ENCODE measurements at places on chromosomes 16 and 17.

- DNase-seq = no peak
These were observed 9.0 kb upstream of the LONP2 start for GRCh38 chr16:48235058-48235555.

GRCh38 chr17:70947636-70948565, 778.6 kb downstream of the KCNJ2 start:
- DNase-seq = no peak

DNA sequence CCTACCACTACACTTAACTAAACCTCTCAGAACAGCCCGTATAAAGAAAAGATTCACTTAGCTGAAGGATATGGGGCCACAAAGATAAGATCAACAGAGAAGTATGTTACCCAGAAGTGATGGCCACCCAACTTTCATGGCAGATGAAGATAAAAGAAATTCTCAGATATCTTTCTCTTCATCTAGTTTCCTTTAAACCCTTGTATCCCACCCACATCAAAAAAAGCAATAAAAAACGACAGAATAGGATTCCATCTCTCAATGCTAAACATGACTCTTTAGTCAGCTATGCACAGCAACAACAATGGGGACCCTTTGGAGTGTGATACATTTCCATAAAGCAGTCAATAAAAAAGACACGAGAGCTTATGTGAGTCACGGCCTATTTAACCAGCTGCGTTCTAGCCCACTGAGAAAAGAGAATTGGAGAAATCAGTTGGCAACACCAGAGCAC, 86.6 kb downstream of the SNX11 start:
- no peak for DNase-seq

DNA sequence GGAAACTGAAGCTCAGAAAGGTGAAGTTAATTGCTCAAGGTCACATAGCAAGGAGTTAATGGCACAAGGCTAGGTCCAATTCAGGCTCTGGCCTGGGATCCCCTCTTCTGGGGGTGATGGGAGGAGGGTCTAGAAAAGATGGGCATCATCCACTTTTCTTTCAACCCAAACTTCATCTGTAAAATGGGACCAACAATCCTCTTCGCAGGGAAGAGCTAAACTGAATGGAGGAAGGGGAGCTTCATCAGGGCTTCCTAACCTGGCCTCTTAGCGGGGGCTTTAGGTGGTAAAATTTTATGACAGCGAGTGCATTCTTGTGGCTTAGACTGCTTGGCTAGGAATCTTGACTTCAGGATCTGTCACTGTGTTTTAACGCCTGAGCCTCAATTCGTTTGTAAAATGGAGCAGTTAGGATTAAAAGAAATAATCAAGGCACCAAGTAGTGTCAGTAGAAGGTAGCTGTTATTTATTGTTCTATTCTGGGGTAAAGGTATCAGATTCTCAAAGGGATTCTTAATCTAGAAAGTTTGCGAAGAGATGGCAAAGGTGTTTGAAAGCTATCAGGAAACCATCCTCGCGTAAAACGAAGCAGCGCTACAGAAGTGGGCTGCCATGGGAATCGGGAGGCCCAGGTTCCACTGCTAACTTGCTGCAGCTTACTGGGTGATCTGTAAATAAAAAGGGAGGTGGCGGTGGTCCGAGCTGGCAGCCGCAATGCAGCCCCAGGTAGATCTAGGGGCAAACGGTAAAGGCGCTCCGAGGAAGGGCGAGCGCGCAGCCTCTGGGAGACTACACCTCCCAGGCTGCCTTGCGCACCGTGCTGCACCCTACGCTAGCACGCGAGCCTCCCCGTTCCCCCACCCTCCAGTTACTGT, 1.5 kb upstream of the SRCAP start:
- DNase-seq = no peak

DNA sequence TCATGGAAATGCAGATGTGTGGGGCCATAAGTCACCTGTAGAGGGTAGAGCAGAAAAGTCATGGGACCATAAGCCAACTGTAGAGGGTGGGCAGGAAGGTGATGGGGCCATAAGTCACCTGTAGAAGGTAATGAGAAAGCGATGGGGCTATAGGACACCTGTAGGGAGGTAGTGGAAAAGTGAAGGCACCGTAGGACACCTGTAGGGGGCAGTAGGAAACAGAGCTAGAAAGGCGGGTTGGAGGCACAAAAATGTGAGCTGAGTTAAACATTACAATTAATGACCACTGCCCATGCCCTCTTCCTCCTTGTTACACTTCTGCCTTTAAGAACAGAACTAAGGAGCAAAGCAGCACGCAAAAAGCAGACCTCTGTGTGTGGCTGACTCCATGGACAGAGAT, 150.1 kb downstream of the SHISA6 start:
- no peak for DNase-seq

DNA sequence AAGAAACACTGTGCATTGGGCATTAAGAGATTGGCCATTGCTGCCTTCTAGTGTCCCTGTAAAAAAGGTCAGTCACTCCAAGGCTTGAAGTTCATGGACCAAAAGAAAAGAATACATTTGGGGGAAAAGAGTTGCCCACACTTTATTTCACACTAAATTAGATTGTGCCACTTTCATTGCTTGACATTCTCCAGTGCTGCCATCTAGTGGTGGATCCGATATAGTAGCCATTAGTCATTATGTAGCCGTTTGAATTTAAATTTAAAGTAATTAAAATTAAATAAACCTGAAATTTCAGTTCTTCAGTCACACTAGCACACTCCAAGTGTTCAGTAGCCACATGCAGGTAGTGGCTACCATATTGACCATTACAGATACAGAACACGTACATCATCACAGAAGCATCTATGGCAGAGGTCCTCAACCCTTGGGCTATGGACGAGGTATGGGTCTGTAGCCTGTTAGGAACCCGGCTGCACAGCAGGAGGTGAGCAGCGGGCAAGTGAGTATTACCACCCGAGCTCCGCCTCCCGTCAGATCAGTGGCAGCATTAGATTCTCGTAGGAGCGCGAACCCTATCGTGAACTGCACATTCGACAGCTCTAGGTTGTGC, 21.9 kb upstream of the CDH5 start:
- no peak for DNase-seq

- no peak for DNase-seq
These were observed 78.4 kb downstream of the ABCC1 start for GRCh38 chr16:16027728-16028310.

- no peak for DNase-seq
These were observed 6.2 kb downstream of the NAT9 start for GRCh38 chr17:74769856-74770497.

DNA sequence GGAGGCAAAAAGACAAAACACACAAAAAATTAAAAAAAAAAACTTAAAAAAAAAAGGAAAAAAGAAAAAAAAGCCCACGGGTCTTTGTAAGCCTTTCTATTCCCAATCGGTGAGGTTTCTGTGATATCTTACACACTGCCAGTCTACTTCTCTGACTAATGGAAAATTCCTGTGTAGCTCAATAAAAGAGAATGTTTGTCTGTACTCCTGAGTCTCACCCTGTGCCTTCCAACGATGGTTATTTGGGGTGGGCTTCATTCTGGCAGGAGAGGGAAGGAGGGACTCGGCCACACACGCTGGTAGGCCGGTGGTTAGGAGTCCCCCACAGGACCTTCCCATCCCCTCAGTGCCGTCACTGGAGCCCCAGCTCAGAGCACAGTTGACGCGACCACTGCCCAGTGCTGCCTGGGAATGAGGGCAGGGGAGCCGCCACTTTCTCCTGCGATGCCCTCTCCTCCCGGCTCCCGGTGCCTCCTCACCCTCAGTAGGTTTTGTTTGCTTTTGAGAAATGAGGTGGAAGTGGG, 68.0 kb downstream of the AMFR start:
- no peak for DNase-seq

GRCh38 chr17:38911081-38911730, 14.2 kb upstream of the LASP1NB start:
- no peak for DNase-seq

DNA sequence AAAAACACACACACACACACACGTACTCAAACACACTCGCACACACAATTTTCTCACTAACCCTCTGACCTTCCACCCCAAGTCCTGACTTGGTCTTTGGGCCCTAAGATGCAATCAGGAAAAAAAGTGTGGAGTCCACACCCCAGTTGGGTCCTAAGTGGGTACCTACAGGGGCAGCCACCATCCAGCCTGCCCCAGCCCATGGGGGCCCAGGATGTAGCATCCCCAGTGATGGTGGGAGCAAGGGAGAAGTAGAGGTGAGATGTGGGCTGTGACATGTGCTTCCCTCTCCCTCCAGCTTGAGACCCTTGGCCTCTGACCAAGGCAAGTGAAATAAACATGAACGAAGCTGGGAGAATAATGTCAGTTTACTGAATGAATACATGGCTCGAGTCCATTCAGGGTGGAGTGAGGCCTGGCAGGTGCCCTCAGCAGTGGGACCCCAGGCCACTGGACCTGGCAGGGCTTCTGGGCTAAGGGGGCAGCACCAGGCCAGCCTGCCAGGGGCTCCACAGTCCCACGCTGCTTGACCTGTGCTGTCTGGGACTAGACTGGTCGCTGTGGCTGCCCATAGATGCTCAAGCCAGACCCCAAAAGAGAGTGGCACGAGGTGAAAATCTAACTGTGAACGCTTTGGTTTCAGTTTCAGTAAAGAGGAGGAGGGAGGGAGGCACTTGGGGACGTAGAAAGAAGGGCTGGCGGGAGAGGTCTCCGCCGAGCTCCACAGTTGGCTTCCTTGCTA, 73.7 kb downstream of the MRC2 start:
- DNase-seq = no peak

GRCh38 chr17:59370593-59371299, 39.3 kb downstream of the YPEL2 start:
- no peak for DNase-seq

DNA sequence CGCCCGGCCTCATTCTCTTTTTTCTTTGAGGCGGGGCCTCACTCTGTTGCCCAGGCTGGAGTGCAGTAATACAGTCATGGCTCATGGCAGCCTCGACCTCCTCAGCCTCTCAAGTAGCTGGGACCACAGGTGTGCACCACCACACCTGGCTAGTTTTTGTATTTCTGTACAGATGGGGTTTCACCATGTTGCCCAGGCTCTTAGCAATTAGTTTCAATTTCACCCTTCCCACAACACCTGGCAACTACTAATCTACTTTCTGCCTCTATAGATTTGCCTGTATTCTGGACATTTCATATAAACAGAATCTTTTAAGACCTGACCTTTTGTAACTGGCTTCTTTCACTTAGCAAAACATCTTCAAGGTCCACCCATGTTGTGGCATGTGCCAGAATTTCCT, 8.0 kb upstream of the NT5M start:
- DNase-seq = no peak

- DNase-seq = no peak
These were observed 222.7 kb downstream of the LGALS9B start for GRCh38 chr17:20244671-20245070.

GRCh38 chr16:89442990-89443726, 47.2 kb downstream of the ANKRD11 start:
- no peak for DNase-seq

- no peak for DNase-seq
These were observed 14.2 kb upstream of the KRT19 start for GRCh38 chr17:41542357-41542756.

- no peak for DNase-seq
These were observed 2.3 kb upstream of the ITGA3 start for GRCh38 chr17:50053654-50053960.

GRCh38 chr17:73953206-73954033, 250.1 kb upstream of the RPL38 start:
- DNase-seq = no peak

DNA sequence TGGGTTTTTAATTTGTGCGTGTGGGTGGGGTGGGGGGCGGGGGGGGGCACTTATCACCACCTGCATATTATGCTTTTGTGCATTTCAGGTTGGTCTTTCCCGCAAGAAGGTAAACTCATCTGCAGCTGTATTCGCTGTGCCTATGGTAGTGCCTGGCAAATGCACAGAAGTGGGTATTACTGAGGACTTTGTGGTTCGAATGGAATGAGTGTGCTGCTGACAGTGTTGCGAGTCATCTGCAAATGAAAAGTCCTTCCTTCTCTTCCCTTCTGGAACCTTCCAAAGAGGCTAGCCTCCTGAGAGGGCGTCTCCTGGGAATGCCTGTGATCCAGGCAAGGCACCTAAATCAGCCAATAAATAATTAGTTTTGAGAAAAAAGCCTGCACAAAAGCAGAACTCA, 532.9 kb downstream of the MAF start:
- no peak for DNase-seq
